ENCODE measurements at places on chromosomes 12 and 14.

DNA sequence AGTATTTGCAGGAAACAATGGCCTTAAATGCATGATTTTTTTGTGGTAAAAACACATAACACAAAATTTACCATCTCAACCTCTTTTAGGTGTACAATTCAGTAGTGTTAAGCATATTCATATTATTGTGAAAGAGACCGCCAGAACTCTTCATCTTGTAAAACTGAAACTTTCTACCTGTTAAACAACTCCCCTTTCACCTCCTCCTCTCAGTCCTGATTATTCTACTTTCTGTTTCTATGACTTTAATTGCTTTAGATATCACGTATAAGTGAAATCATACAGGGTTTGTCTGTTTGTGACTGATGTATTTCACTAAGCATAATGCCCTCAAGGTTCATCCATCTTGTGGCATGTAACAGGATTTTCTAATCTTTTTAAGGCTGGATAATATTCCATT lies 353.4 kb downstream of the ADAMTS20 start:
- DNase-seq: no peak

- no peak for DNase-seq
Measured at GRCh38 chr14:103126088-103126872, 3.0 kb downstream of the TNFAIP2 start.

GRCh38 chr14:80565001-80565400 lies 353.7 kb upstream of the DIO2 start:
- DNase-seq: no peak

GRCh38 chr12:132432721-132433577 lies 57.0 kb upstream of the FBRSL1 start:
- DNase-seq: peak; percentile 42

DNA sequence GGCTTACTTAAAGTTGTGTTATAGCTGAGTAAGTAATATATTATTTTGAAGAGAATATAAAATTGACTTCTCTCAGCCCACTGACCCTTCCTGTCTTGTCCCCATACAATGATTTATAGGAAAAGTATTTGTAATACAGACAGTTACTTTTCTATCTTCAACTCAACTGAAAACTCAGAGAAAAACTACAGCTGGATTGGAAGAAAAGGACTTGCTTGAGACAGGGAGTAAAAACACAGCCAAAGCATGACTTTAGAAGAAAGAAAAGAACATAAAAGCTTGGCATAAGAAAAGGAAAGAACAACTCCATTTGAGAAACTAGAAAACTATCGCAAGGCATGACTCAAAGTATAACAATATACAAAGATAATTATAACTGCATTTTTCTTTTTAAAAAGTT lies 57.5 kb downstream of the MSRB3 start:
- DNase-seq: no peak

- no peak for DNase-seq
Measured at GRCh38 chr14:90985601-90986242, 74.7 kb downstream of the RPS6KA5 start.

DNA sequence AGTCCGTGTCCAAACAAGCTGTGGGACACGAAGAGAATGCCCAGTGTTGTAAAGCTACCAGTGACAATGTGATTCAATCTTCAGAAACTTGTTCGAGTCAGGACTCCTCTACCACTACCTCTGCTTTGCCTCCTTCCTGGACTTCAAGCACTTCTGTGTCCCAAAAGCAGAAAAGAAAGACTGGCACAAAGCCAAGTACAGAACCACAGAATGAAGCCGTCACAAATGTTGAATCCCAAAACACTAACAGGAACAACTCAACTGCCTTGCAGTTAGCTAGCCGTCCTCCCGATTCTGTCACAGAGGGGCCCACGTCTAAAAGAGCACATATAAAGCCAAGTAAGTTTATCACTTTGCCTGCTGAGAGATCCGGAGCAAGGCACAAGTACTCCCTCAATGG lies 284.9 kb downstream of the LRFN5 start:
- no peak for DNase-seq

DNA sequence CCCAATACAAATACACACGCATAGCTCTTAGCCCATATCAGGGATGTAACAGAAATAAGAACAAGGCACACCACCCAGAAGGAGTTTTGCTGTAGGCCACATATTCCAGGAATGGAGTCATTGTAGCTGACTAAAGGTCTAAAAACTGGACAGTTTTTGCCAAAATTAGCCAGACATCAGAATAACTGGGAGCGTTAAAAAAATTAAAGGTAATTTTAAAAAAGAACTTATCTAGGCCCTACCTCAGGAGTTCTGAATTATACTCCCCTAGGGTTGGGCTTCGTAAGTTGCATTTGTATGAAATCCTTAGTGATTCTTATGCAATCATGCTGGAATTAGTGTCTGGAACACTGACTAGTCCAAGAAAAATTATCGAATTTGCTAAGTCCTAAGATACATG lies 987.7 kb downstream of the GALC start:
- DNase-seq: no peak

GRCh38 chr14:43853541-43853940 lies 653.5 kb downstream of the FSCB start:
- DNase-seq: no peak

DNA sequence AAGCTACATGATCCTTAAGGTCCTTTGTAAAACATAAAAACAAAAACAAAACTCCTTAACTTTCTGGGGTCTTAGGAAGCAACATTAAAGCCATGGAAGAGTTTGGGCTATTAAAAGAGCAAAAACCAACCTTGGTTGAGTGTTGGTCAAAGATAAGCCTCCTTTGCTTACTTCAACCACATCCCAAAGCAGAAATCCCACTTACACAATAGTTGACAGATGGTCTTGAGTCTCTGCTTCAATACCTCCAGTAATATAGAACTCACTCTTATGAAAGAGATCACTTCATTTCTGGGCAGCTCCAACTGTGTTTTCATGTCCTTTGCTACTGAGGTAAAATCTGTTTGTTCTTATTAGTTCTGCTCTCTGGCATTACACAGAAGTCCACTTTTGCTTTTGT lies 125.8 kb downstream of the SLC38A4 start:
- no peak for DNase-seq

GRCh38 chr12:87814625-87815024 lies 214.6 kb downstream of the C12orf50 start:
- no peak for DNase-seq

DNA sequence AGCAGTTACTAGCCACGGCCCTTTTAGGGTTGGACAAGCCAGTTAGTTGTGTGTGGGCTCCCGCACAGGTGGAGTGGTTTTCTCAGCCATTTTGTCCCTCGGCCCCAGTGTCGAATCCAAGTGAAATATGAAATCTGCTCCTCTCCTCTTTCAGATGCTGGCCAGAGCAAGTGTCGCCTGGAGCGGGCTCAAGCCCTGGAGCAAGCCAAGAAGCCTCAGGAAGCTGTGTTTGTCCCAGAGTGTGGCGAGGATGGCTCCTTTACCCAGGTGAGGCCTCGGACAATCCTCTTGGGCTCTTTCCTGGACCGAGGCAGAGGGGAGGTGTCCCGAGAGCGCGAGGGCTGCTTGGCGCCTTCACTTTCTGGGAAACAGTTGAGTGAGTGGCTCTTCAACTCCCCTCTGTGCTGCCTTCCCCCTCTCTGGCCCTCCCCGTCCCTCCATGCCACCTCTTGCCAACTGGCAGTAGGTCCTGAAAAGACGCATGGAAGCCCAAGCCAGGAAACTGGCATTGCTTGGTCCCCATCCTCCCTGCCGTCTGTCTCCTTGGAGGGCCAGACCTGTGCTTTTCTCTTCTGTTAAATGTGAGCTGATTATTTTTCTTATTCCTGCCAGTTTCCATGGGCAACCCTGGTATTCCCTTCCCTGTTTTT lies 74.2 kb downstream of the SMOC1 start:
- DNase-seq: no peak

- DNase-seq: no peak
Measured at GRCh38 chr12:55629058-55629841, 7.4 kb upstream of the OR10P1 start.

Measured in NCI-H2171 treated with DMSO at 0.1 percent for 48 hours (cell line).